Bone marrow (tissue), 2 donors: ENCODE measurements at places on chromosomes 6 and 20.
A peak's percentile ranks its signal among the peaks of the same experiment; 100 is the strongest.

- DNase-seq: peak; percentile 13
These were observed 31.1 kb downstream of the PLG start for GRCh38 chr6:160733050-160733646.

DNA sequence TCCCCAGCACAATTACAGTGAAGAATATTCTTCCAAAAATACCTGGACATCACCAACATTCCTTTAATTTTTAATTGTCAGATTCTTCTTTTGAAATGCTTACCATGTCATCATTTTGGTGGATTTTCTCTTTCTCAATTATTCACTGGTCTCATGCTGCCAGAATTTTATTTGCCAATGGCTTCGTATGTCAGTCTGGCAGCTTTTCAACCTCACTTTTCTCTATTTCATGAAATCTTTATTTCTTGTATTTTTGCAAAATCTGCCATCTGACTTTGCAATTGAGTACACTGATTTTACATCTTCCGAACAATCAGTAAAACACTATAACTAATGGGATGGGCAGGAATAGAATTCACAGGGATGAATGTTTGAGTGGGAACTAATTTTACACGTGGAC, 84.1 kb downstream of the BTBD9 start:
- no peak for DNase-seq

- no peak for DNase-seq
These were observed 71.6 kb downstream of the KIF6 start for GRCh38 chr6:39653612-39654011.

DNA sequence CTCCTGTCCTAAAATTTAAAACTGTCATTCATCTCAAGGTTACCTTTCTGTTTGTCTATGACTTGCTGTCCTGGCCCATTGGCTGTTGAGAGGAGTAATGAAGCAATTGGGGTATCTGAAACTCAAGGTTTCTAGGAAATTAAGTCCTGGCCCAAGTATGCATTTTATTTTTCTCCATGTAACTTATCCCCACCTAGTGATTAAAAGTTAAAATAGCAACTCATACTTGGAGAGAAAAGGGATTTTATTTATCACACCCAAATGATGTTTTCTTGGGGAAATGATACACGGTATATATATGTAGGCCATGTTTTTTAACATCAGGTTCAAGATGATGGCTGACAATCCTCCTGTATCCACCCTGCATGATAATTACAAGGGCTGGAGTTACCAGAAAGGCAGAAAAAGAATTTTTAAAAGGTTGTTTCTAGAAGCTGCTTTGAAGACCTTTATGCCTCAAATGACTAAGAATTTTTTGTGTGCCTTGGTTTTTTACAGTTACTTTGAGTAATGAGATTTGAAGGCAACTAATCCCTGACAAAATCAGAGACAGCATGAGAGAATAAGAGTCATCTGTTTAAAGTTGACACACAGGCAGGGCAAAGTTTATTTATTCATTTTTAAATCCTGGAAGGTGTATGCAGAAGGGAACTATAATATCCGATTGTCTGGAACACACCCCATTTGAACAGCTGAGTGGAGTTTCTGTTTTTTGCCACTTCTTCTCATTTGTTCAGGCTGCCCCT, 28.9 kb upstream of the C6orf58 start:
- DNase-seq: no peak

DNA sequence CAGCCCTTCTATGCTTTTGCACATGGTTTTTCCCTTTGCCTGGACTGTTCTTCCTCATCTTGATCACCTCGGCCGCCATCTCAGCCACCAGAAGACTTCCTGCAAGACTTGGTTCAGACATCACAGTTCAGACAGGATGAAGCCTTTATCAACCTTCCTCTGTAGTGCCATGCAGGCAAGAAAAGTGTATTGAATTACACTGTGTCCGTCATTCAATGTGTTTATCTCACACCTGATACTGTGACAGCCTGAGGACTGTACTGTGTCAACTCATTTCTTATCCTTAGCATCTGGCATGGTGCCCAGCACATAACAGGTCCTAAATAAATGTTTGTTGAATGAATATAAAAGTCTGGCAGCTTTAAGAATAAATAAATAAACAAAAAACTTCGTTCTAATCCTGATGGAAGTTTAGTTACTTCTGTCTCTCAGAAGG, 133.3 kb upstream of the MAN1A1 start:
- no peak for DNase-seq

DNA sequence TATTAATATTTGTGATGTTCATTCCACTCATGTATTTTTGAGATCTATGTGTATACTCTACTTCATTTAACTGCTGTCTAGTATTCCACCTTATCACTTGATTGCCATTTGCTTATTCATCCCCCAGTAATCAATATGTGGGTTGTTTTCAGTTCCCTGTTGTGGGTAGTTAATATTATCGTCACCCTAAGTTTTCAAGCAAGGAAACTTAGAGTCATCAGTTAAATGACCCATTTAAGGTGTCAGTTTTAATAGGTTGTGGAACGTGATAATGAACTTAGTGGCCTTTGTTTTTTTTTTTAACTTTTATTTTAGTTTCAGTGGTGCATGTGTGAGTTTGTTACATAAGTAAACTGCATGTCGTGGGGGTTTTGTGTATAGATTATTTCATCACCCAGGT, 90.3 kb downstream of the SLC24A3 start:
- no peak for DNase-seq

DNA sequence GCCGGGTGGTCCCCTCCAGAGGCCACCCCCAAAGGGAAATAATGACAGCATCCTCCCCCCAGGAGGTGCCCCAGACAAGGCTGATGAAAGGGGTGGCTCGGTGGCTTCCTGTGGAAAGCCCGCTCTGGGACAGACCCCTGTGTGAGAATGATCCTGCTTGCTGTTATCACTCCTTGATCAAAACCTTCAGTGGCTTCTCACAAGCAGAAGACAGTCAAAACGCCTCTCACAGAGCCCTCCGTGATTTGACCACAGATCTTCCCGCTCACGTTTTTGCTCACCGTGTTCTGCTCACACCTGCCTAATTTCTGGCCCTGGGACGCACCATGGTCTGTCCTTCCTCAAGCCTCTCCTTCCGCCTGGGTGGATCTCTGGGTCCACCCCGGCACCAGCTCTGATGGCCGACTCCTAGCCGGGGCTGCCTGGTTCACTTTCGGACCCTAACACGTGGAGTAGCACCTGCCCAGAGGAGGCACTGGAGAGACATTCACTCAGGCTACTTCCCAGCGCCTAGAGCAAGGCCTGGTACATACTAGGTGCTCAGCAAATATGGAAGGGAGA, 210.4 kb downstream of the ANKRD60 start:
- DNase-seq: no peak

- no peak for DNase-seq
These were observed 85.5 kb upstream of the DTNBP1 start for GRCh38 chr6:15748341-15748740.

DNA sequence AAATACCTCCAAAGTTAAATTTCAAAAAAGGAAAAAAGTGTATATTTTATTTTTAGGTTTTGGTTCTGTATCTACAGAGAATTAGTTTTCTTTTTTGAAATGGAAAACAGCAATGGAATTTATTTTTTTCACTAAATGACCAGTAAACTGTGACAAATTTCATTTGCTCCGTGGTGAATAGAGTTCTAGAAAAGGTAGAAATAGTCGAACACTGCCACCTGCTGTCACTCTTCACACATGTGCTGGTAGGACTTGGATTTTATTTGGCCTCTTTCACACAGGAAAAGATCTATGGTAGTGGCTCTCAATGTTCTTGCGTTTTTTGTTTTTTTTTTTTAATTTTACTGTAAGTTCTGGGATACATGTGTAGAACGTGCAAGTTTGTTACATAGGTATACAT, 312.5 kb downstream of the EYA4 start:
- DNase-seq: no peak

DNA sequence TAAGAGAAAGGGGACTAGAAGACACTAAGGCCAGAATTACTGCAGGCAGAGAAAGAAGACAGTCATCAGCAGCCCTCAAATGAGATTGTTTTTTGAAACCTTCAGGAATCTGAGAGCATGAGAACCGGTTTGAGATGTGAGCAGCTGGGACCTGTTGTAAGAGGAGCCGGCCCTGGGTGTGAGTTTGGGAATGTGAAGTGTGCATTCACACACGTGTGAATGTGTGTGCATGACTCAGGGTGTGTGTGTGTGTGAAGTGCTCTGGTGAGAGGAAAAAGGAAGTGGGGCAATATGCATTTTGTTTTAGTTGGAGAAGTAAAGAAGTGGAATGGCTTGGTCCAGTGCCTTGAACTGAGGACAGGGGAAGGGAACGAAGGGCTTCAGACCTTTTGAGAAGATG, 4.3 kb downstream of the SCUBE3 start:
- peak; percentile 0 for DNase-seq

DNA sequence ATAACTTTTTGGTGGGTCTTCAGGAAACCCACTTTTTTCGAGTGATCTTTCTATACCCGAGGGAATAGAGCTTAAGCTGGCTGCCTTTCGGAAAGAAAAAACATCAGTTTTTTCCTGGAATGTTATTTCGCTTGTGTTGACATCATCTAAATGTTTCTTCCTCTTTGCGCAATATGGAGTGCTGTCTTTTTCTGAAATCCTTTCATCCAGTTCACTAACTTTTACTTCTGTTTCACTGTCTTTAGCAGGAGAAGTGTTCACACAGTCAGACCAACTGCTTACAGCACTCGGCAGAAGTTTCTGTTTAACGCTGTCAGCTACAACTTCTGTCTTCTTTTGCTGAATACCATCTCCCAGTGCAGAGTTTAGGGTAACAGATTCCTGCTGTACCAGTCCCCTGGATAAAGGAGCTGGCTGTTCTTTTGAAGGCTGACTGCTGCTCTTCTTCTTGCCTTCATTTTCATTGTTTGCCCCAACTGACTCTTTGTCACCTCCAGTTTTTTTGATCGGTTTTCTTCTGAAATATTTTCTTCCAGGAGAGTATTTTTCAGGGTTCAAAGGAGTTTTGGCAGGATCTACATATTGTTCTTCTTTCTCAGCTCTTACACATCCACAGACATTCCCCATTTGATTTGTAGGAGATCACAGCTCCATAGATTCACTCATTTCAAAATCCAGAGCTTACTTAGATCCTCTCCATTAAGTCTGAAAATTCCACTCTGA, 50.0 kb upstream of the DST start:
- DNase-seq: no peak

DNA sequence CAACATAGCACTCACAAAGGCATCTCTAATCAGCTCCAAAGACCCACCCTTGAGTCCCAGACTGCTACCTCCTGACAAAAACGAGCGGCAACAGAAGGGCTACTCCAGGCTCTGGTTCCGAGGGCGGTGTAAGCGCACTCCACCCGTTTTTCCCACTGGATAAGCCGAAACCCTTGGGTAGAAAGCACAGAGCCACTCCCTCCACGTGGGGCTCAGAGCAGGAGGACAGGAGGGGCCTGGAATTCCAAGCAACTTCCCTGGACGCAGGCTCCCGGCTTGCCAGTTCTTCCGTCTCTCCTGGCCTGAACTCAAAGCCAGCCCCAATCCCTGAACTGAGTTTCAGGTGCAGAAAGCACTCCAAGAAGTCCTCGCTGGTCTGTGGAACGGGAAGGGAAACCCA, 7.4 kb downstream of the GMEB2 start:
- no peak for DNase-seq
